Fibroblast of skin of left quadriceps (primary cell): ENCODE measurements at places on chromosomes 7 and 10.

DNA sequence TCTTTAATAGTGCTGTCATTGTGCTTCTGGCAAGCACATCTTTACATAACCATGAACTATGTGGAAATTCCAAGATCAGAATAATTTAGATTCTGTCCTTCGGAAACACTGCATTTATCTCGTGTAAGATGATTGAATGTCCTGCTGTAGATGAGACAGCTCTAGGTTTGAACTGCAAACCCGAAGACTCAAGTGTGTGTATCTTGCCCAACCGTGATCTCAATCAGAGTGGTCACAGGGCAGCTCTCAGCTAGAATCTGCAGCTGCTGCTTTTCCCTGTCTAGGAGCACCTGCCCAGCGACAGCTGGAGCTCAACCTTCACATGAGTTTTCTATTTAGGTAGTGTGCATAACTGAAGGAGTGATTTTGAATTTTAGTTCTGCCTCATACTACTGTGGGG, 17.5 kb upstream of the KIF20B start:
- DNase-seq: no peak

GRCh38 chr7:69450456-69450855, 147.8 kb upstream of the AUTS2 start:
- no peak for DNase-seq

DNA sequence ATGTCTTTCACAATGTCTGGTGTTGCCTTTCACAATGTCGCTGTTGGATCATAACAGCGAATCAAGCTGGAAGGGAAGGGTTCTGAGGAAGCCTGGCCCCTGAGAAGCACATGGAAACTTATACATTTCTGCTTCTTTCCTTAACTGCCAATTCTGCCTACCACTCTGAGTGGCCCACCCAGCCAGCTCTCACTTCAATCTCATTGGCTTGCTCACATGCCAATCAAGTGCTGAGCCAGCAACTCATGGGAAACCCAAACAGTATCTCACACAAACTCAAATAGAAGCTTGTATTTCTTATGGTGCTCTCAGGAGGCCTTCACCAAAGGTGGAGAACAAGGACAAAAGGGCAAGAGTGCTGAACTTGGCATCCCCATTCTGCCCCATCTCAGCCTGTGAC, 117.4 kb upstream of the GPR26 start:
- DNase-seq: no peak

- no peak for DNase-seq
Measured at GRCh38 chr10:132027423-132027983, 38.2 kb upstream of the JAKMIP3 start.

DNA sequence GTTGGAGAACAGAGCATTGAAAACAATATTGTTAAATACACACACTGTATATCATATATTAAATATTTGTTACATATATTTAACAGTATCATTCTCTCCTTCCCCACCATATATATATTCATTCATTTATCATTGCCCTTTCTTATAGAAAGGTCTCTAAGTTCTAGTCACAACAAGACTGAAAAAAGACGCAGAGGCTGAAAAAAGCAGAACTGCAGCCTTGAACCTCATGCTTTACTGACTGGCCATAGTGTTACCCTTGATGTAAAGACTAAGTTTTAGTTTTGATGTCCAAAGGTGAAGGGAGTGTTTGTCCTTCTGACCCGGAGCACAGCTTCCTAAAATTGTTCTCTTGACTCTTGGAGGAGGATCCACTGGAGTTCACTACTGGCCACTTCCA, 247.9 kb downstream of the PTEN start:
- DNase-seq: no peak

GRCh38 chr10:114471906-114472876, 67.9 kb upstream of the AFAP1L2 start:
- no peak for DNase-seq
